ENCODE measurements at places on chromosomes 12 and 14.

GRCh38 chr12:132439333-132439904 is 50.5 kb upstream of the FBRSL1 start:
- no peak for DNase-seq

- DNase-seq, result no peak
Measured at GRCh38 chr14:92175811-92176210, 54.0 kb downstream of the CPSF2 start.

DNA sequence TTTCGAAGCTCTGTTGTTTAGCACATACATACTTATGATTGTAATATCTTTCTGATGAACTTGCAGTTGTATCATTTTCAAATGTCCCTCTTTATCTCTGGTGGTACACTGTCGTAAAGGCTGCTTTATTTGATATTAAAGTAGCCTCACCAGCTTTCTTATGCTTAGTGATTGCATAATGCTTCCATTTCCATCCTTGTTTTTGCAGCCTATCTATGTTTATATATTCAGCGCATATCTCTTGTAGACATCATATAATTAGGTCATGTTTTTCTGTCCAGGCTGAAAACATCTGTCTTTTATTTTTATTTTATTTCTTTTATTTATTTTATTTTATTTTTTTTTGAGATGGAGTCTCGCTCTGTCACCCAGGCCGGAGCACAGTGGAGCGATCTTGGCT is 34.6 kb downstream of the ACAD10 start:
- no peak for DNase-seq

DNA sequence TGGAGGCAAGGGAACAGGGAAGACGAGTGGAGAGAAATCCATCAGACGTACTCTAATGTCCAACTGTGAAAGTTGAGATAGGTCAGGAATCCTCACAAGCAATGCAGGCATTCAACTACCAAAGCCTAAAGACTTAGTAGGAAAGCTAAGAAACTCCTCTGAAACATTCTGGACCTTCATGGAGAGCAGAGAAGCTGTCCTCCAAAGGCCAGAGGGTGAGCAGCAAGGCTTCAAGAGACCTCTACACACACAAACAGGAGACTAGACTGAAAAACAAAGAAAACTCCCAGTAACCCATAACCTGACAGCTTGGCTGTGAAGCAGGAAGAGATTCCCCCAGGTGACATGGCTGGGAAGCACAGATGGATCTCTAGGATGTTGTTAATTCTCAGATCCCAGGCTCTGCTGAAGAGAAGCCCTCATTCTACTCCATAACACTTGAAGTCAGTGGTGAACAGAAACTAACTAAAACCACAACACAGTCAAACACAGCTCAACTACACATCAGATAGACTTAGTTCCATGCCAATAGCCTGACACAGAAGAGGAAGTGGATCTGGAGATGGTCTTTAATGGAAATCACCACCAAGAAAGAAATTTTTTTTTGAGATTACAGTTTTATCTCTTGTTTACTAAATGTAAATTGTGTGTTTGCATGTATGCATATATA is 23.2 kb upstream of the LYZ start:
- DNase-seq, result peak; percentile 22

GRCh38 chr14:43184540-43184939 is 1322.5 kb downstream of the FSCB start:
- no peak for DNase-seq

GRCh38 chr12:78418919-78419318 is 445.7 kb upstream of the SYT1 start:
- DNase-seq, result peak; percentile 3

DNA sequence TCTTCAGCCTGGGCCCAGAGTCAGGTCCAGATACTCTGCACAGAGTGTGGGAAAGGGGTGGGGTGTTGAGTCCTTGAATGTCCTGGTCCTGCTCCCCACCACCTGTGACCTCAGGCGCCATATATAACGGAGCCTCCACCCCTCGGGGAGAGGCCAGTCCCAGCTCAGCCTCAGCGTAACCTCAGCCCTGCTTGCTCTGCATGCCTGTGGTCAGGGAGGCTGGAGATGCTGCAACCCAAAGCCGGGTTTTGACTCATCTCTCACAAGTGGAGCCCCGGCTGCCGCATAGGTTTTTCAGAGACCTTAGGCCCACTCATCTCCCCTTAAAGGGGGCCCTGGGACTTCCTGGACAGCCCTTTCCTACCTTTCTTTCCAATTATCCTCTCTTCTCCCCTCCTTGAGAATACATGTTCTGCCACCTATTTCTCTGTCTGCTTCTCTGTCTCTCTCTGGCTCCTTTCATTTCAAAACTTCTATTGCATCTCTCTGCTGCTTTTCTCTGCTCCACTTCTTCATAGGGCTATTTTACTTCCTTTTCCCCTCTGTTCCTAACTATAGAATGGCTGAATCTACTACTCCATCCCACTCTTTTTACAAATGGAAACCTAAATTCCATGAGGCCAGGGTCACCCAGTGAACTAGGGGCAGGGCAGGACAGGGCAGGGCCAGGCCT is 1.2 kb downstream of the ITGB7 start:
- no peak for DNase-seq

DNA sequence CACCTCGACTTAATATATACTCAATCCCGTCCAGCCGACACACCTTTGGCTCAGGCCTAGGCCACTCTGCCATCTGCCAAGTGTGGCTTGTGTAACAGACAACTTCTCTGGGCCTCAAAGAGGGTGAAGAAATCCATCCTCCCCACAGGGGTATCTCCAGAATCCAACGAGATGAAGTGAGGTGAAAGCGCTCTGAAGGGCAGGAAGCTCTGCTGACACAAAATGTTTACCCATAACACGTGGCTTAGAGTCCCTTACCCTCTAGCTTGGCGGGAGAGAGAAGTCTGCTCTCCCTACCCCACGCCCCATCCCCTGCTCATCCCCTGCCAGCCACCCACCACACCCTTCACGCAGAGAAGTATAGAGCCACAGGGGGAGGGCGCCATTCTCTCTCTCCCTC is 13.0 kb downstream of the ZBTB39 start:
- no peak for DNase-seq

- no peak for DNase-seq
Measured at GRCh38 chr14:63249092-63249491, 44.8 kb downstream of the RHOJ start.

- no peak for DNase-seq
Measured at GRCh38 chr14:70995211-70995610, 88.0 kb downstream of the PCNX1 start.

DNA sequence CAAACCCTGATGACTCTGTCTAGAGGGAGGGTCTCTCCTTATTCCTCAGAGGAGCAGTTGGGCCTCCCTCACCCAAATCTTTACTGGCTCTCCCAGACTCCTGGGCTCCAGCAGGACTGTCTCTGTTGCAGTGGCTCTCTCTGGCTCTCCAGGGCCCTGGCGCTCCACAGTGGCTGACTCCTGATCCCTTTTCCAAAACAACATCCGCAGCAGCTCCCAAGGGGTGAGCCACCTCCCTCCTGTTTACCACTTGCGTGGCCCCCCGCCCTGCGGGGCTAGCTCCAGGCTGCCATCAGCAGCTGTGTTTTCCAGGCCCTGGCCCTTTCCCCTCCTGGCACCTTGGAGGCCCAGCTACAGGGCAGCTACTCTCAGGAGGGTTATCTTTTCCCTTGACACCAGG is 123.5 kb downstream of the CALM1 start:
- DNase-seq, result no peak

- DNase-seq, result no peak
Measured at GRCh38 chr12:90905691-90906370, 49.1 kb downstream of the CCER1 start.

- DNase-seq, result no peak
Measured at GRCh38 chr12:131699434-131699833, 11.5 kb upstream of the SFSWAP start.

GRCh38 chr14:103302966-103303365 is 31.1 kb upstream of the EIF5 start:
- no peak for DNase-seq

DNA sequence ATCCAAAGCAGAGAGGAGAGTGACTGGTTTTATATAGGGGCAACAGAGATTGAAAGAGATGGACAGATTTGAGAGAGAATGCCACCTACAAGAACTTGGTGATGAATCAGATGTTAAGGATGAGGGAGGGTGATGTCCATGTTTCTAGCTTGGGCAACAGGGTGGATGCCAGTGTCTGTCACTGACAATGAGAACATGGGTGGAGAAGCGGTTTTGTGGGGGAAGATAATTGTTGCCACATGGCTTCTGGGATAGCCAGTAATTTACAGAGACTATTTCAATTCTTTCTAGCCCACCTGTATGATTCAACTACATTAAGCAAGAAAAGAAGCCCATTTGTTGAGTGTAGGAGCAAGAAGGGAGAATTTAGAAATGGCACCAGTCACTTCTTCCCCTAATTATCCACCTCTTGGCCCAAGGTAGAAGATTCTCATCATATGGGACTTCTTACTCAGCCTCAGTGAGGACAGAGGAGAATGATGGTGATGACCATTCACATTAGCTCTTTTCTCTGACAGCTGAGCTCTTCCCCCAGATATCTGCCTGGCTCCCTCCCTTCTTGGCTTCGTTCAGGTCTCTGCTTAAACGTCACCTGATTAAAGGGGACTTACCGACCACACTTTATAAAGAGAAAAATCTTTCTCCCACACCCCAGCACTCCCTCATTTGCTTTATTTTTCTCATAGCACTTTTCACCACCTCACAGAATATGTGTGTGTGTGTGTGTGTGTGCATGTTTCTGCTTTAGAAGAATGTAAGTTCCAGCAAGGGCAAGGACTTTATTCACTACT is 117.8 kb downstream of the DUSP6 start:
- no peak for DNase-seq

GRCh38 chr14:92164958-92165357 is 43.2 kb downstream of the CPSF2 start:
- DNase-seq, result no peak

DNA sequence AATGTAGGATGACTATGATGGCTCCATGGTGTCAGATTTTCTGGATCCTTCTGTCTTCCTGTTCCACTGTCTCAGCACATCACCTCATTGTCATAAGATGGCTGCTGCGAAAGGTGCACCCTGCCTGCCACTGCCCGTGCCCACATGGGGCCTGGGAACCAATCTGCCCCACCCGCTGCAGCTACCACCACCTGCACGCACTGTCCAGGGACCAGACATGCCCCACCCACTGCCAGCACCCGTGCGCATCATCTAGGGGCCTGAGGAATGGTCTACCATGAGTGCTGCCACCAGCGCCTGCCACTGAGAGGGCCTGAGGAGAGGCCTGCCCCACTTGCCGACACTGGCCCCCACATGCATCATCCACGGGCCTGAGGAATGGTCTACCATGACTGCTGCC is 23.8 kb downstream of the CYP46A1 start:
- DNase-seq, result no peak

- no peak for DNase-seq
Measured at GRCh38 chr12:79532907-79533288, 157.9 kb downstream of the PAWR start.

GRCh38 chr14:101740981-101741380 is 20.5 kb upstream of the PPP2R5C start:
- no peak for DNase-seq

- no peak for DNase-seq
Measured at GRCh38 chr12:3045989-3046388, 31.2 kb upstream of the TSPAN9 start.

- DNase-seq, result peak; percentile 55
Measured at GRCh38 chr12:9646794-9647781, 22.4 kb upstream of the CLEC2D start.

DNA sequence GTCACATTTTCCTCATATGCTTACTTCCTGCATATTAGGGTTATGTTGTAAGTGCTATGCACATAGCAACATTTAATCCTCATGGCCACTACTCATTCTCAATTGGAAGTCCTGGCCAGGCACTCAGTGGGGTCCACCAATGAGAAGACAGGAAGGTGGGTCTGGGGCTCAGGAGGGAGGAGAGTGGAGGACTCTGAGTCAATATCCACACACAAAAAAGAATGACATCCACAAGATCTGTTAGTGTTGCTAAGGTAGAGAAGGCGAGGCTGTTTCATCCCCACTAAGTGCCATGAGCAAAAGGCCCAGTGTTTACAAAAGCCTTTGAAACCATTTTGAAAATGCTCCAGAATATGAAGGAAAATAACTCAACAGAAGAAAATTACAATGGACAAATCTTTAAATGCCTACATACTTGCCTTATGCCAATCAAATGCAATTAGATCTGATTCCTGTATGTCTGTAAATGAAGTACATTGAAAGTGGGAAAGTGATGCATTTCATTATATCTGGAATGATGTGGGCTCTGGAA is 53.9 kb downstream of the EID3 start:
- DNase-seq, result no peak

DNA sequence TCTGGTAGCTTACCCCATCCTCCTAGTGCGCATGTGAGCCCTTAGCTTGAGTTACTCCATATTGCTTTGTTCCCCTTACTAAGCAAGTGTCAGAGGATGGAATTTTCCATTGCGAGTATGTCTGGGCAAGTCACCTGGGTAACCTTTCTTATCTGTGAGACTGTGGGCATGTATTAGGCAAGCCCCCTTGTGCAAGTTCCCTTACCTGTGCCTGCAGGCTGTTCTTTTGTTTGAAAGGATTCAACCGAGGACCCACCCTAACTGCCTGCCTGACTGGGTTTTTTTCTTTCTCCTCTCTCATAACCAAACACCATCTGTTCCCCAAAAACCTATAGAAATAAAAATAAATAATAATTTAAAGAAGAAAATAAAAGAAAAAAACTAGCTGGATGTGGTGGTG is 22.3 kb upstream of the PPP2R5E start:
- no peak for DNase-seq

DNA sequence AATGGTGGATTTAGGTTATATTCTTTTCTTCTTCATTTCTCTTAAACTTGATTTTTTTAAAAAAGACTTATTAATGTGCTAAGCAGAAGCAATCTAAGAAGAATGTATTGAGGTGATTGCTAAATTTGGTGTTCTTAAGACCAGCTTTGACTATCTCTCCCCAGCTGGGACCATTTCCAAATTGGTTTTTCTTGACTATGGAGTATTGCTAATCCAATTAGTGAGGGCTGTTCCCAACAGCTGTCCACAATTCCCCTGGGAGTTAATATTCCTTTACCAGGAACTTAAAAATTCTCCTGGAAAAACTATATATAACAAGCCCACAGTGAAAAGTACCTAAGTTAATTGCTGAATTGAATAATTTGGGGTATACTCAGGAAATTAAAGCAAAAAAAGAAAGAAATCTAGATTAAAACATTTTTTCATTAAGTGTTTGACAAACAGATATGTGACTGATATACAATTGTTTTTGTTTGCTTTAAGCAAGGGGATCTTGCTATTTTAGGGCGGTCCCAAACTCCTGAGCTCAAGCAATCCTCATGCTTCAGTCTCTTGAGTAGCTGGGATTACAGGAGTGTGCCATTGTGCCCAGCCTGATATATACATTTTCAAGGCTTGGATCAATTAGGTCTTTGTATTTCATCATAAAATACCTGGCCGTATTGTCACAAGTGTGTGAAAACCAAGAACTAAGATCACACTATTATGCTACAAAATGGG is 105.0 kb downstream of the FAR2 start:
- no peak for DNase-seq

DNA sequence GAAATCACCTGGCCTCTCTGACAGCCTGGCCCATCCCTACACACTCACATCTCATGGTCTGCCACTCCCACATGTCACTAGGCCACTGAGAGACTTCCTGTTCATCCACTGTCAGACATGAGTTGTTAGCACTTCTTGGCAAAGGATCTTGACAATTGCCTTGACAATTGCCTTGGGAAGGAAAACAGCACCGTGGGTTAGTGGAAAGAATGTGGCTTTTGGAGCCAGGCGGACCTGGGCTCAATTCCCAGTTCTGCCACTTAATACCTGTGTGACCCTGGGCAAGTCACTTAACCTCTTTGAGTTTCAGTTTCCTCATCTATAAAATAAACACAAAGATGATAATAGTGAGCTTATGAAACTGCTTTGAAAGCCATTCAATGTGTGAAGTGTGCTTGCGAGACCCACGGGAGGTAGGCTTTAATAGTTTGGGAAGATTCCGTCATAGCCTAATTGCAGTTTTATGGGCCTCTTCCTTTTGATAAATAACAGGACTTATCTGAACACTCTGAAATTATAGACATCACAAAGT is 250.4 kb downstream of the C12orf75 start:
- DNase-seq, result no peak

Data from Jurkat, Clone E6-1 (cell line).